ENCODE measurements at places on chromosomes 3 and 15.

GRCh38 chr3:104132566-104133403 lies 1233.9 kb upstream of the ALCAM start:
- DNase-seq = no peak

DNA sequence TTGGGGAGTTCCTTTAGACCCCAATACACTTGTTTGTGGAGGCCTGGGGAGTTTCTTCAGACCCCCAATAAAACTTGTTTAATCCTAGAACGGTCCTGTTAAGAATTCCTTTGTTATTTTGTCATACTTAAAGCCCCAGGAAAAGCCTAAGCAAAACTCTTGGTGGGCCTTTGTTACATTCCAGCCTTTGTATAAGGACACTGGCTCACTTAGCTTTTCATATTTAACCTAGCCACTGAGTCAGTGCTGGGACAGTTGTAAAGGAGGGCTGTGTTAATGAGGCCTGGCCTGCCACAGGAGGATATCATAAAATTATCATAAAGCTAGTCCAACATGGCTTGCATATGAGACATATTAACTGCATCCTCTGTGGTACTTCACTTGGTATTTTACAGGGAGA lies 760.1 kb downstream of the ZNF385D start:
- no peak for DNase-seq

DNA sequence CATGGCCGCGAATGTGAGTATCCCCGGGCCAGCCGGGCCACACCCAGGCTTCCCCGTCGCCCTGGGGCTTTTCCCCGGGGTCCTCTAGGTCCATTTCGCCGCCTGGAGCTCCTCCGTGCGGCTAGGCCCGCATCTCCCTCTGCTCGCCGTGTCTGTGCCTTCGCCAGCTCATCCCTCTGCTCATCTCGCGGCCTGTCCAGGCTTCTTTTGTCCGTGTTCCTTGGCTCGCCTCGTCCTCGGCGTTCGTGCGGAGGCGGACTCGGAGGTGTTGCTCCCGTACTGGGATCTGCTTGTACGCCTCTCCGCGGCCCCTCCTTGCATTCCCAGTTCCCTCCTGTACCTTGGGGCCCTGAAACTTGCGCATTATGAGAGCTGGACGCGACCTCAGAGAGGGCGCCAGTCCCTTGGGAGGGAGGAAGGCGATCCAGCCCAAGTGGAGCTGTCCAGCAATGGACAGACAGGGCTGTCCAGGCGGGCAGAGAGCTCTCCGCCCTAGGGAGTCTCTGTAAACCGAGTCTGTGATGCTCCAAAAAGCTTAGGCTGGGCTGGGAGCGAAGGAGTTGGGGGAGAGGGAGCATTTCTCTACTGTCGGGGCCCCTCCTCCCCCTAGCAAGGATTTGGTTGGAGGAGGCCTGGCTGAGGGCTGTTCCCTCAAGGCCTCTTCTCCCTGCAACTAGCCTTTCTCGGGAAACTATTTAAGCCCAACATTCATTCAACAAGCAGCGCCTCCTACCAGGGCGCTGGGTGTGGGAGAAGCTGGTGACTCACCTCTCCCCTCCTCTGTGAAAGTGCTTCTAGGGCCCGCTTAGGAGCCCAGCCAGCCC lies 553 bp downstream of the TMEM43 start:
- DNase-seq = peak; percentile 94

DNA sequence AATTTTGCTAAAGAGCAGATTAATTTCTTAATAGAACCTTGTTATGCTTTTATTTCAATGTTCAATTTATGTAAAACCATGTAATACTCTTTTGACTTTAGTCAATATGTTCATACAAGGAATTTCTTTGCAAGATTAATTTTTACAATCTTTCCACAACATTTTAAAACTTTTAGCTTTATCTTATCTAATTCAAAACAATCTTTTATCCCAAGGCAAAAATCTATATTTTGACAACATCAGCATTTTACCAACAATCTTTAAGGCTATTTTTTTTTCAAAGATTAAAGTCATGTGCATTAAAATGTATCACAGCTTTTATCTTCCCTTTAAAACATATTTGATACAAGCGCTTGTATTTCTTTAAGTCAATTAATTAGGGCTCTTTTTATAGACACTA lies 914.7 kb downstream of the PLOD2 start:
- no peak for DNase-seq

GRCh38 chr3:71784914-71785531 lies at the start of gene PROK2:
Gene PROK2, minus strand, starts transcription at chr3:71785148. Its CDS starts 96 bp downstream, at chr3:71785052.
- no peak for DNase-seq

DNA sequence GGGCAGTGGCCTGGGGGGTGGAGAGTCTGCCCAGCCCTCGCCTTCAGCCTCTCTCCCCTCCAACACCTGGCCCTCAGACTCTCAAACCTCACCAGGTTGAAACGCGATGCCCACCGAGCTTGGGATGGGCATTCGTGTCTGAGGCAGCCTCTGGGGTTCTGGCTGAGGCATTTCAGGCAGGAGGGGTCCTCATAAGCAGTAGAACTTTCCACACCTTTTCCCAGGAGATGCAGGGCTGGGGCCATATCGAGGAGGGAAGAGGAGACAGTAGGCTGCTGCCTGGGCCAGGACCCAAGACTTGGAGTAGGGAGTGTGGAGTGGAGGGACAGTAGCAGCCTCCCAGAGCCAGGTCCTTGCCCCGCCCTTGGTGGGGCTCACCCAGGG lies 24.6 kb downstream of the ACAA1 start:
- no peak for DNase-seq

DNA sequence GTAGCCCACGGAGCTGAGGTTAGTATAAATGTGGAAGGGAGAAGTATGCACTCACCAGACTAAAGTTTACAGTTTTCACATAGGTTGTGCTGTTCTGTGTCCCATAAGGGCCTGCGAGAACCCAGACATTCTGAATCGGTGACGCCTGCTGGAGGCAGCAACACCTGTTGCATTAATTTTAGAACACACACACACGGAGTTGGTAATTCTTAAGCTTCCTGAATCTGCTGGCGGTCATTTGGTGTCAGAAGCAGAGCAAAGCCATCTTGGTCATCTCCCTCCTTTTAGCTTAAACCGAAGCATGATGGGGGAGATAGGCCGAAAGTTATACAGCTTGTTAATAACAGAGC lies 41.1 kb upstream of the AP3B2 start:
- DNase-seq = peak; percentile 33

- no peak for DNase-seq
These were observed 51.2 kb downstream of the HACD2 start for GRCh38 chr3:123533554-123534159.

DNA sequence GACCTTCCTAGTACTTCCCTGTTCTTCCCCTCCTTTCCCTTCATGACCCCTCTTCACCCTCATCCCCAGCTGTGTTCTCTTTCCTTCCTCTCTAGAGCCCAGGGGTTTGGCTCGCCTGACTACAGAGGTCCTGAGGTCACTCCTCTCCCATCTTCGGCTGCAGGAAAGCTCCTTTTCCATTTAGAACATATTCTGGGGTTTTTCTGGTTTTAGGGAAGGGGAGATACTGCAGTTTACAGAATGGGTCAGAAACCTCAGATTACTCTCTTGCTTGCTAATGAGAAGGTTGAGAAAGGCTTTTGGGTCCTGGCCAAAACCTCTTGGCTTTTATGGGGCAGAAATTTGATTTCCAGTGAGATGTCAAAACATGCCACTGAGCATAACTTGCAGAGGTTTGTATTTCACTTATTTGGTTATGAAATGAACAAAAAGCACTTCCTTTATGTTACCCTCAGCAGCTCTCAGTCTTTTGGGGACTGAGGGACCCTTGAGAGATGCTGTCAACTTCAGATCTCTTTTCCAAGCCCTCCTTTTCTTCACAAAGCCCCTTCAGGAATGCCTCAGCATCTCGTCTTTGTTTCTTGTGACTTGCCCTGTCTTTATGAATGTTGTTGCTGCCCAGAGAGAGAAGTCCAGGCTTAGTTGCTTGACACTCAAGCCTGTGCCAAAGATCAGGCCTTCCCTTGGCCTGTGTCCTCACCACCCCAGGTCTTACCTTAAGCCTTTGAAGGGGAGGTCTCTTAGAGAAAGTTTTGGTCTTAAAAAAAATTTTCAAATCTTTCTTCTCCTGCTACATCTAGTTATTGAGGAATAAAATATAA lies 121.7 kb upstream of the TPM1 start:
- no peak for DNase-seq

All from kidney tubule cell (primary cell).